ENCODE measurements at places on chromosomes 13 and 19. TPM values are rescaled to one million over a fixed set of nuclear protein-coding genes. Genes with fewer than 3 reads are reported as not detected.

GRCh38 chr13:95510950-95511349, 41.6 kb upstream of the CLDN10 start:
- peaks cover 10% of the 10 kb centered on the region for H3K27me3 ChIP-seq
- H3K4me3 ChIP-seq, result no peak overlapping the region
- no peak overlapping the region for H3K27ac ChIP-seq
- no peaks in the 10 kb centered on the region for H3K36me3 ChIP-seq

The GAS6 gene
- 102 TPM for total RNA-seq

- H3K27me3 ChIP-seq, result no peaks in the 10 kb centered on the region
- no peak overlapping the region for H3K27ac ChIP-seq
- no peak for DNase-seq
- H3K36me3 ChIP-seq, result peaks cover 8% of the 10 kb centered on the region
Measured at GRCh38 chr13:113322043-113322461, 25.0 kb downstream of the LAMP1 start.

- DNase-seq, result no peak
- no peak overlapping the region for H3K27ac ChIP-seq
- no peaks in the 10 kb centered on the region for H3K27me3 ChIP-seq
- peaks cover 4% of the 10 kb centered on the region for H3K4me1 ChIP-seq
- no peak overlapping the region for H3K4me3 ChIP-seq
Measured at GRCh38 chr13:35157143-35157755, 215.2 kb downstream of the NBEA start.

DNA sequence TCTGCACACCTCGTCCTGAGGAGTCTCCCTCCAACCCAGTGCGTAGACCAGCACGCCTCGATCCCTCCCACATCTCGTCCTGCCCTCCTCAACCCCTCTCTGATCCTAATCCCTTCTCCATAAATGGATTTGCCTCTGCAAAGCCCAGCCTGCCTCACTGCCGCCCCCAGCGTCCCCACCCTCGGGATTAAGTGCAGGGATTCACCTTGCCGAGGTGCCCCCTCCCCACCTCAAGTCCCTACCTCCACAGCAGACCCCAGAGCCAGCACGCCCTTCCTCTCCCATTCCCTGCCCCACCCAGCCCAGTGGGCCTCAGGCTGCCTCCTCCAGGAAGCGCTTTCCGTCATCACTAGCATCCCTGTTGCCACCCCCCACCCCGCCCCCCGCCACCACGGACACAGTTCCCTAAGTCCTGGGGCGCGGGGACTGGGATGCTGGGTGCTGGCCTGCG, 4.0 kb downstream of the KLF16 start:
- no peaks in the 10 kb centered on the region for H3K36me3 ChIP-seq
- peaks cover 15% of the 10 kb centered on the region for H3K27me3 ChIP-seq
- H3K4me1 ChIP-seq, result peaks cover 12% of the 10 kb centered on the region
- H3K4me3 ChIP-seq, result peak overlapping the region; percentile 82
- H3K27ac ChIP-seq, result peak overlapping the region; percentile 89
- DNase-seq, result no peak

The AP1M2 gene
- 104 TPM for total RNA-seq

- H3K4me1 ChIP-seq, result peaks cover 24% of the 10 kb centered on the region
- peak overlapping the region; percentile 94 for H3K4me3 ChIP-seq
- no peak for DNase-seq
- no peaks in the 10 kb centered on the region for H3K27me3 ChIP-seq
- H3K36me3 ChIP-seq, result peaks cover 7% of the 10 kb centered on the region
Measured at GRCh38 chr19:51687791-51688670, 5.1 kb upstream of the SPACA6 start.

- H3K27me3 ChIP-seq, result no peaks in the 10 kb centered on the region
- H3K36me3 ChIP-seq, result peaks cover 26% of the 10 kb centered on the region
- no peak overlapping the region for H3K4me3 ChIP-seq
Measured at GRCh38 chr19:23868630-23869029, 46.1 kb upstream of the ZNF726 start.

DNA sequence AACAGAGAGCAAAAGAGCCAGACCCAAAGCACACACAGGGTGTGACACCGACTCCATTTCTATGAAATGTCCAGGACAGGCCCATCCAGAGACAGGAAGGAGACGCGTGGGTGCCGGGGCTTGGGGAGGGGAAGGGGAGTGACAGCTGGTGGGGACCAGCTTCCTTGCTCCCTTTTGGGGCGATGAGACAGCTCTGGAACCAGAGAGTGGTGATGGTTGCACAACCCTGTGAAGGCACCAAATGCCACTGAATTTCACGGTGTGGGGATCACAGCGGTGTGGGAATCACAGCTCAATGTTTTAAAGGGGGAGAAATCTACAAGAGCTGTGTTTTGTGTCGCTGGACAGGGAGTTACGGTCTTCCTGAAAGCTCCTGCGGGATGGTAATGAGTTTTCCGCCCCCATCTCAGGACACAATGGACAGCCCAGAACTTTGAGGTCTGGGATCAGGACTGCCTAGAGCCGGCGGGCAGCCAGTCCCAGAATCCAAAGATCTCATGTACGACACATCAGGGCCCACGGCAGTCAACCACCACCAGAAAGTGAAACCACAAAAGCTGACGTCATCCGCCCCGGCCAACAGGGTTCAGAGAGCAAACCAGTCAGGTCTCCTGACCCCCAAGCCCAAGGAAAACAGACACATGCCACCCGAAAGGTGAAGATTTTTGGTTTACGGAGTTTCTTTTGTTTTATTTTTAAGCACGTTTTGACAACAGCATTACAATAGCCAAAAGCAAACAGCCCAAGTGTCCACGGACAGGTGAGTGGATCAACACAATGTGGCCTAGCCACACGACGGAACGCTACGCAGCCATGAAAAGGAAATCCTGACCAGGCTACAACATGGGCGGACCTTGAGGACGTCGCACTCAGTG, 7.3 kb downstream of the SGTA start:
- H3K4me1 ChIP-seq, result peaks cover 20% of the 10 kb centered on the region
- DNase-seq, result no peak
- H3K27me3 ChIP-seq, result no peaks in the 10 kb centered on the region

Measured in type B pancreatic cell (in vitro differentiated cells).